Activated T-helper 1 cell treated with Interleukin-2 at 50 U/mL for 16 hours (primary cell): ENCODE measurements at places on chromosomes 11 and 22.

DNA sequence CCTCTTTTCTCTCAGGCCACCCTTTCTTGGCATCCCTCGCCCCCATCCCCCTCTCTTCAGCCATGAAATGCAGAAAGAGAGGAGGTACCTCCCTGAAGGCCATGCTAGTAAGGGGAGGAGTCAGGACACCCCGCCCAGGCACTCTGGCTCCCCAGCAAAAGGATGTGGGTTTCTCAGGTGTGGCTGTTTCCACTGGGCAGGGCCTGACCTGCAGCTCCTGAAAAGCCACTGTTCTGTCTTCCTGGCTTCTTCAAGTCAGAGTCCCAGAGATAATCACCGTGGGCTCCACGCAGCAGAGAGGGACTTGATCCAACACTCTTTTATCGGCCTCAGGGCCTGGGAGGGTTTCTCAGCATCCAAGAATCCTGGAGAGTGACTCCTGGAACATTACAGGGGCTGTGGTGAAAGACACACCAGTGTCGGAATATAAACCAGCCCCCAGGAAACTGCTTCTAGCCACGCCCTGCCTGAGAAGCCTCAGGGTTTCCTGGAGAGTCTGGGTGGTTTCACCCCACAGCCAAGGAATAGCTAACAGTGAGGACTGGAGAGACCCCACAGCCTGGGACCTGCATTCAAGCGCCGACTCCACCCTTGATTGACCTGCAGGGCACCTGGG, 45.7 kb upstream of the TSPAN18 start:
- peak; percentile 62 for DNase-seq

GRCh38 chr11:130699561-130699960, 216.7 kb downstream of the SNX19 start:
- DNase-seq, result no peak

DNA sequence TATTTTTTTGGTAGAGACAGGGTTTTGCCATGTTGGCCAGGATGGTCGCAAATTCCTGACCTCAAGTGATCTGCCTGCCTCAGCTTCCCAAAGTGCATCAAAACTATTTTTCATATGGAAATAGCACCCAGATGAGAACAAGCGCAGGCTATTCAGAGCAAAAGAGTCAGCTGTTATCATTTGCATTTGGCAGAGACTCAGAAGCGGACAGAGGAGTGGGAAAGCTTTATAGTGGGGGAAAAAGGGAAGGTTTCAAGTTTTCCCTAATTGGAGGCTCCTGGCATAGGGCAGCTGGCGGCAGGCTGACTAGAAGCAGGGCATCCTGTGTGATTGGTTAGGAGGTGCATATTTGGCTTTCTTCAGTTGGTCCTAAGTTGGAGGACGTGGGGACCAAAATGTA, 20.2 kb downstream of the ATG13 start:
- DNase-seq, result no peak

GRCh38 chr11:12430954-12431595, 53.7 kb downstream of the PARVA start:
- no peak for DNase-seq

- DNase-seq, result no peak
Measured at GRCh38 chr11:8956860-8957259, 7.4 kb downstream of the TMEM9B start.

GRCh38 chr11:123531325-123531724, 101.3 kb downstream of the GRAMD1B start:
- DNase-seq, result no peak

GRCh38 chr11:115616971-115617370, 112.8 kb upstream of the CADM1 start:
- DNase-seq, result no peak

GRCh38 chr11:59833602-59834001, 11.7 kb downstream of the CBLIF start:
- no peak for DNase-seq

- DNase-seq, result no peak
Measured at GRCh38 chr11:44778195-44779100, 51.7 kb downstream of the TSPAN18 start.

DNA sequence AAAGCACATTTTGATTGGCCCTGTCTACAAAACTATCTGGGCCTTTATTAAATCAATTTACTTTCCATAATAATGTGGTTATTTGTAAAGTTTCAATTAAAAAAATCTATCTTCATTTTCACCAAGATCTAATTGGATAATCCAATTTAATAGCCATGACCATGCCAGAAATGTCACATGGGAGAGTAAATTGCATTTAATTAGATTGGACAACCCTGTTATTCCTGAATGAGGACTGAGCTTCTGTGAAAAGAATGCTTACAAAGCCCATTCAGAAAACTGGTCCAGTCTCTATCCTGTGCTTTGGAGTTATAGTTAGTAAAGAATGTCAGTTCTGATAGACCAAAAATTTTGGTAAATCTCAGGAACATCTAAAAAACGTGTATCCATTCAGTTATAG, 541.9 kb upstream of the ANO5 start:
- no peak for DNase-seq

- no peak for DNase-seq
Measured at GRCh38 chr11:27309046-27309445, 54.0 kb downstream of the CCDC34 start.

GRCh38 chr11:28342716-28343115, 234.5 kb downstream of the METTL15 start:
- DNase-seq, result no peak

DNA sequence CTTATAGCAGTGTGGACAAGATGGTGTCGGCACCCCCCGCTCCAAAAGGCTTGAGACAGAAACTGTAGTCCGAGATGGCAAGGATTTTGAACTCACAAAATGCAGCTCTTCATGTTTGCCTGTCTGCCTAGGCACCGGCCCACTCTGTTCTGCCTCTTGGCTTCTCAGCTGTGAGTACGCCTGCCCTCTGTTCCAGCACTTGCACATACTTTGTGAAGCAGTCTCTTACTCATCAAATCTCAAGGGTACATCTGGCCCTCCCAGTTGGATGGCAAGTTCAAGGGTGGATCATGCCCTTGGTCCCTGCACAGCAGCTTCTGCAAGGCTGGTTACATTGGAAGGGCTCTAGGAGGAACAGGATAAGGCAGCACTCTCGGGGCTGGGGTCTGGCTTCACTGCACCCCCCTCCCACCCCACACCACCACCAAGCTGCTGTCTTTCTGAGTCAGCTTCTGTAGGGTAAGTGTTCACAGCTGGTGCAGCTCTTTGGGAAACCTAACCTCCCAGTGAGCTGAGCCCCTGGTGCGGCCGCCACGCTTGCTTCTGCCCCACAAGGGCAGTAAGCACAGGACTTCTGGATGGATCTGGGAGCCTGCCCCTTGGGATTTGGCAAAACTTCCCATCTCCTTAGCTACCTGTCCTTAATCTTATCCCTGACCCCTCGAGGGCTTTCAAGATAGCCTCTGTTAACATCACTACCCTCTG, 37.2 kb downstream of the FAM83F start:
- DNase-seq, result no peak

DNA sequence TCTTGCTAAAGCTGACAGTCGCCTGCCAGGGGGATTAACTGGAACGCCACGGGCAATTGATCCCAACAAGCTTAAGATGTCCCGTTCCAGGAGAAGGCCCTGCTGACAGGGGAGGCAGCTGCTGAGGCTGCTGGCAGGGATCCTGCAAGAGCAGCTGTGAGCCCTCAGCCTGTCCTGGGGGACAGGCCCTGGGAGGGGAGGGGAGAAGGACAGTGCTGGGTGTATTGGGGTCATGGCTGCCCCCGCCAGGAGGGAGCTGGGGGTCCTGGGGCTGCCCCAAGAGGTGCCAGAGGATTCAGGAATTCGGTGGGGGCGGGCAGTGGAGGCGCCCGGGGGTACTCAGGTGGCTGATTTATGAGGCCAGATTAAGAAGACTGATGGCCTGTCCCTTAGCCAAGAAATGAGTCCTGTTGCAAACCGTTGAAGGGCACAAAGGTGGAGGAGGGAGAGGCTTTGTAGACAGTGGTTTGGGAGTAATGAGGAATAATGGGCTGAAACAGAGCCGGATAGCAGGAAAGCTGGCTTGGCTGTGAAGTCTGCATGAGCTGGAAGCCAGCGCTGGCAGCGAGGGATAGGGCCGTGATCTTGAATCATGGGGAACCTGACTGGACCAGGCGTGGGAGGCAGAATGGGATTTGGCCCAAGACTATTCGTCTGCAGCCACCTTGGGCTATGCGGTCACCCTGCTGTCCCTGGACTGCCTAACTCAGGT, 133.5 kb downstream of the CACNA1I start:
- no peak for DNase-seq

- DNase-seq, result no peak
Measured at GRCh38 chr11:33694346-33695050, 6.1 kb downstream of the C11orf91 start.

DNA sequence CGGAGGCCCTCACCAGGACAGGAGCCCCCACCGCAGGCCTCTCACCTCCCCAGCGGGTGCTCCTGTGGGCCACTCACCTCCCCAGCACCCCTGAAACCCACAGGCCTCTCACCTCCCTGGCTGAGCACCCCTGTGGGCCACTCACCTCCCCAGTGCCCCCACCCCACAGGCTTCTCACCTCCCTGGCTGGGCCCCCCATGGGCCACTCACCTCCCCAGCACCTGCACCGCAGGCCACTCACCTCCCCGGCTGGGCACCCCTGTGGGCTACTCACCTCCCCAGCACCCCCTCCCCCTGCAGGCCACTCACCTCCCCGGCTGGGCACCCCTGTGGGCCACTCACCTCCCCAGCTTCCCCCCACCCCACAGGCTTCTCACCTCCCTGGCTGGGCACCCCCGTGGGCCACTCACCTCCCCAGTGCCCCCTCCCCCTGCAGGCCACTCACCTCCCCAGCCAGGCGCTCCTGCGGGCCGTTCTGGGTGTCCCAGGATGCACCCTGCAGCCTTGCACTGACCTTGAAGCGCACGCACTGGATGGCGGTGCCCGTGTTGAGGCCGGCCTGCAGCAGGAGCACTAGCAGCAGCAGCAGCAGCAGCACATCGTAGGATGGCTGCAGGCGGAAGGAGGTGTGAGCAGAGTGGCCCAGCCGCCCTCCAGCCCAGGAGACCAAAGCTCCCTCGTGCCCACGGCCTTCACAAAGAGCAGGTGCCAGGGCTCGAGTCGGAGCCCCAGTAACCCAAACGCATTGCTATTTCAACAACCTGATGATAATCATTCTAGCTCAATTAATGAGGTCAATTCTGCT, 5.7 kb upstream of the TTLL8 start:
- DNase-seq, result no peak

DNA sequence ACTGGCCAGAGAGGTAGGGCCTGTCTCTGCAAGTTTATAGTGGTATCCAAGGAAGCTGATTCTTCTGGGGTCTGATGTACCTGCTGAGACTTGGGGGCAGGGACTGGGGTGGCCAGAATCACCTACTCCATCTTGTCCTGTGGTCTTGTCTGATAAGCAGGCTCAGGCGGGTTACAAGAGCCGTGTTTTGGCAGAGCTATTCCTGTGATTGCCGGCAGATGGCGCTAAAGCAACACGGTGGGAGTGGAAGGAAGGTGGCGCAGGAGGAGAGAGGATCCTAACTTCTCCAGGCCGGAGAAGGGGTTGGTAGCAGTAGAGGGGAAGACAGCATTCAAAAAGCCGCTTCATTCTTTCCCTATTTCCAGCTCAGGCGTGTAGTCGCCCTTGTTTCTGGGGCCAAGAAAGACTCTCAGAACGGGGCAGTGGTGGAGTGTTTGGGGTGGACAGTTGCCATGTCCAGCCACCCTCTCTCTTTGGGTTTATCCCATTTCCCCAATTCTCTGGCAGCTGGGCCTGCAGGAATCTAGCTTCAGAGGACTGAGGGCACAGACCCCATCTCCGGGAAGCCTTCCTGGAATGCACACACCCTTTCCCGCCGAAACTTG, 15.1 kb downstream of the CHRM1 start:
- peak; percentile 62 for DNase-seq

DNA sequence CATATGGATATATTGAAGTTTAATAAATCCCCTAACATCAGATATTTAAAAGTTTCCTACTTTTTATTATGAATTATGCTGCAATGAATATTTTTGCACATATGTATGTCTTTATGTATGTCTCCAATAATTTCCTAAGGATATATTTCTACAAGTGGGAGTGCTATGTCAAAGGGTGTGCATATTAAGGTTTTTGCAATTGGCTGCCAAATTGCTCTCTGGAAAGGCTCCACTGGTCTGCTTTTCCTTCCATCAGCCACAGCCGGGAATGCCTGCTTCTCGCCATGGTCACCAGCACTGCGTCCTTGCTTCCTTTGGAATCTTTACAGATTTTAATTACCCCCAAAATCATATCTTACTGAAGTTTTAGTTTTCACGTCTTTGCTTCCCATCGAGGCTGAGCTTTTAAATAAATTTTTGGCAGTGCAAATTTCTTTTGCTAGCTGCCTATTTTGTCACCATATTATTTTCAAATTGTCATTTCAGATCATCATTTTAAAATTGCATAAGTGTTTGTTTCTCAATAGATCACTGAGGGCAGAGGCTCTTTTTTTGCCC, 221.7 kb downstream of the SNX19 start:
- DNase-seq, result no peak

- no peak for DNase-seq
Measured at GRCh38 chr11:131982154-131982553, 611.7 kb downstream of the NTM start.

- no peak for DNase-seq
Measured at GRCh38 chr11:95156133-95156721, 66.6 kb downstream of the ENDOD1 start.

DNA sequence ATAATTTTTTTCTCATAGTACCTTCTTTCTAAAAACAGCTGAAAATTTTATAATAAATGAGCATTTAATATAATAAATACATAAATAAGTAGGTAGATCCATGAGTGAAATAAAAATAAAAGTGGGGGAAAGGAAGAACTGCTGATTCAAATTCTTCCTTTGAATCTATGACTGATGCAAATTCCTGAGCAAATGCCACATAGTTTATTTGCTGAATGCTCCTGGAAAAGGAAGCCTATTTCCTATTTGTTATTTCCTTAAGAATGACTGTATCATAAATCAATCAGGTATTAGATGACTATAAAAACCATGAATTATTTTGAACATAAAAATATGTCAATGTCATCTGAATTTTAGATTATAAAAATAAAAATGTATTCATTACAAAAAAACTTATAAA, 16.6 kb downstream of the BTBD10 start:
- DNase-seq, result no peak

DNA sequence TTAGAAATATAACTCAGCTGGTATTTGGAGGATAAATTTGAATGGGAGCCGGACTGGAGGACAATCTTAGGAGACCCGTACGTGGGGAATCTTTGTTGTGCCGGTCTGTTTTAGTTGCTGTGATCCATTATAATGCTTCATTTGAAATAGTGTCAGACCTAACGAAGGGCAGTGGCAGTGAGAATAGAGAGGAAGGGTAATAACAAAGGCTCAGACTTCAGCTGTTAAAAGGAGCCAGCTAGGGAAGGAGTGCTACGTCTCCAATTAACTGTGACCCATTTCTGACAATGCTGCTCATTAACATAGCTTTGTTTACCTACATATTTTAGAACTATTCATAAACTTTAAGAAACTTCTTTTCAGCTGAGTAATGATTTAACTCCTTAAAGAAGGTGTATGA, 246.9 kb downstream of the OPCML start:
- no peak for DNase-seq

GRCh38 chr11:114057147-114057546, 2.4 kb upstream of the ZBTB16 start:
- no peak for DNase-seq
